ENCODE measurements at places on chromosomes 4 and X.

DNA sequence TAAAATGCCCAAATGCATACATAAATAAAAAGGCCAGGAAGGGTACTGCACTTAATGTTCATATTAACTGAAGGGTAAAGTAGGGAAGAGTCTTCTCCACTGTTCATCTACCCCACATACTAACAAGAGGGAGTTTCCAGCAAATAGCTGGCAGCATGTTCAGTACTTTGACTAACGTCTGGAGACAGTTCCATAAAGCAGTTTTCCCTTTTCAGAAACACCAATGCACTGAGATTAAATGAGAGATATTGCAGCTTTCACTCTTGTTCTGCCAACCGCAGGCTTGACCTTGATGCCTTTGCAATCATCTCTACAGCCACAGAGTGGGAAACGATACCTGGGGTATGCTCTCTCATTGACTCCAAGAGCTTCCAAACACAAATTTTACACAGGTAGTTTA is 2123.1 kb upstream of the TENM3 start:
- no peak for DNase-seq

GRCh38 chr4:110503270-110504083 is 27.5 kb downstream of the ENPEP start:
- DNase-seq: no peak

DNA sequence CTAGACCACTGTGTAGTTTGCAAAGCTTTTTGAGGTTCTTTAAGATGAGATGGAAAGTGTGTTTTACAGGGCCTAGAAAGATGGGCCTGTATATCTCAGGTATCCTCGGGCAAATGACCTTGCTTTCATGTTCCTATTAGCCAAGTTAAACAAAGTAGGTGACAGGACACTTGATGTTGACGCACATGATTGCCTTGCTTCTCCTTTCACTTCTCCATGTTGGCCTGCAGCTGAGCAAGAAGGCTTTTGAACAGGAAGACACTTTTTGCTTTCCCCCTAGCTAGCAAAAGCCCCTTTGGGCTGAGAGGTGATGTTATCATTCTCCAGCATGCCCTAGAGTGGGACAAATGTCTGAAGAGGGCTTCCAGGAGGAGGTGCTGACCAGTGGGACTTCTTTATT is 202.1 kb downstream of the GPC3 start:
- DNase-seq: peak; percentile 7

GRCh38 chrX:28584025-28584424 is 3.2 kb upstream of the IL1RAPL1 start:
- DNase-seq: no peak

- DNase-seq: no peak
Observed at GRCh38 chr4:1396806-1397455, 9.3 kb downstream of the NKX1-1 start.

GRCh38 chrX:123186801-123187200 is 2.7 kb downstream of the GRIA3 start:
- no peak for DNase-seq

- DNase-seq: no peak
Observed at GRCh38 chr4:107577743-107578142, 142.3 kb downstream of the PAPSS1 start.

- no peak for DNase-seq
Observed at GRCh38 chrX:67604979-67605703, 61.3 kb downstream of the AR start.

DNA sequence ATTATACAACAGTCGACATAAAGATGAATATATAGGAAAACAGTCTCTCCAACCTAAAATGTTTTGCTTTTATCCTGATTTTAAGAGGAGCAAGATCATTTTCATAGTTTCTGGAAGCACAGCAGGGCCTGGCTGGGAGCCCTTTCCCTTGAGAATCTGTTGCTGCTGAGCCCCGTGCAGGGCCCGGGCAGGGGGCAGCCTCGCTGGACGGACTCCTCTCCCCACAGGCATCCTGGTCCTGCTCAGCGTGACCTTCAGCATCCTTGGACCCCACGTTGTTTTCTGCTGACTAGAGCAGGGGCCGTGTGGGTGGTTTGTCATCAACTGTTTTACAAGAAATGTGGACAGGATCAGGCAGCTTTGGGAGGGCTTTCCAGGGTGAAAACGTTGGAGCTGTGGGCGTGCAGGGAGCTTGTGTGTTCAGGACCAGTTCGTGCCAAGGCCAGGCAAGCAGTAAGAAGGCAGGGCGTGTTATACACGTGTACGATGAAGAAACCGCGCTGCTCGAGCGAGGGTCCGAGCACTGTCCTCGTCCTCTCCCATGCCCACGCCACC is 25.0 kb downstream of the CPZ start:
- DNase-seq: no peak

- no peak for DNase-seq
Observed at GRCh38 chrX:46627711-46628419, 54.3 kb downstream of the CHST7 start.

DNA sequence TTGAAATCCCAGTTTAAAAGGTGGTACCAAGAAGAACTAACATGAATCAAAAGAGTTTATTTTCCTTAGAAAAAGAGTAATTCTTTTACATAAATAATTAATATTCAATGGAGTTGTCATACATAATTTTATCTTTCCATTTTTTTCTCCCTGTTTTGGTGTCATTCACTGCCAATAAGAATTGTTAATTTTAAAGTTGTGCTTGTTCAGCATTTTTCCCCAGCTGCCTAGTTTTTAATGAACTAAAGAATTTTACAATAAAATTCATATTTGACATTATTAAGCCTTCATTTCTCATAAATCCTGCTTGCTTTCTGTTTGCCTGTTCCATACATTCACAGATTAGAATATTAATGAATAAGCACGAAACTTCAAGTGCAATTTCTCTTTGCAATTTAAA is 393.6 kb downstream of the GRXCR1 start:
- no peak for DNase-seq

DNA sequence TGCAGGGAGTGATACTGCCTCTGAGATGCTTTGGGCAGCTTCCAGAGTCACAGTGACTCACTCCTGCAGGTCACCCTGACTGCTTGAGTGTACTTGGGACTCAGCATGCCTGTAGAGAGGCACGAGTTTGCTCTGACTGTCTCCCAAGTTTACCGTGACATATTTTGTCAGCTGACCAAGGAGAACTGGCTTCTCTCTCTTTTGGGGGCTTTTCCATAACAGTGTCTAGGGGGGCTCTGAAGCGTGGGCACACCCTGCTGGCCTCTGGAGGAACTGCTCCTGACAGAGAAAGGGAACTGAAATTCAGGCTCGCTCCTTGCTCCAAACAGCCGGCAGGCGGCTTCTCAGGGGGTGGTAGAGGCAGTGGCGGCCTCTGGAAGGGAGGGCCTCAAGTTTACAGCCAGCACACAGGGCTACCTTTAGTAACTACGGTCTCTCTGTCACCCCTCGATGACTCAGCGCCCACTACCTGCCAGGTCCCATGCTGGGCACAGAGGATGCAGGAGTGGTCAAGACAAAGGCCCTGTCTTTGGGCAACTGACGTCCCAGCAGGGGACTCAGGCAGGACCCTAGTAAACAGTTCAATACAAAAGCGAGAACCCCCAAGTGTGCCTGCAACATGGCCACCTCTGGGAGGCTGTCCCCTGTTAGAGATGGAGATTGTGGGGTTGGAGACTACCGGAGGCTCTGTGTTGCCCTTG is 17.8 kb downstream of the ZNF185 start:
- DNase-seq: peak; percentile 77

DNA sequence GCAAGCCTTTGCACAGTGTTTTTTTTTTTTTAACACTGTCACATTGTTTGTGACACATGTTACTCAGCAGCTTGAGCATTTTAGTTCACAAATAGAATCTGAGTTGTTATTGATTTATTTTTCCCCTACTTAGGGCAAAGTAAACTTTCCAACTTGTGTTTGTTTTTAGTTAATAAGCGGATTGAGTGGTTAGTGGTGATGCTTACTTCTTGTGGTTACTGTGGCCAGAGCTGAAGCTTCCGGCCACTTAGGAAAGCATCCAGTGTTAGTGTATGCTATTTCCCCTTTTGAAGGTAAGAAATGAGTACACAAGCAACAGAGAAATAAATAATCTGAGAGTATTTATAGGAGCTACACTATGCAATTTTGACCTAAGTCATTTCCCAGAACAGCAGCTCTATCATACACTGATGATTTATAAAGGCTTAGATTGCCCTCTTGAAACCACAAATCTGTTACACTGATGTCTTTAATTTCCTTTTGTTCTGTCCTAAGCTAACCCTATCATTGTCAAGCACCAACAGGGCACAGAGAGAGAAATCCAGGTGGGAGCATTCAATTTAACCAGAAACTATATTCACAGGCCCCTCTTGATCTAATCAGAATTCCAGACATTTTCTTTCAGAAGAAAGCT is 2464.6 kb downstream of the PCDH7 start:
- DNase-seq: no peak
